ENCODE measurements at places on chromosomes 3 and 15.

- no peaks in the 10 kb centered on the region for H3K27me3 ChIP-seq
- H3K36me3 ChIP-seq, result no peaks in the 10 kb centered on the region
- no peak for DNase-seq
- no peaks in the 10 kb centered on the region for H3K4me1 ChIP-seq
- peak overlapping the region; percentile 5 for H3K27ac ChIP-seq
These were observed 150.7 kb downstream of the TMCO5A start for GRCh38 chr15:38085114-38085513.

DNA sequence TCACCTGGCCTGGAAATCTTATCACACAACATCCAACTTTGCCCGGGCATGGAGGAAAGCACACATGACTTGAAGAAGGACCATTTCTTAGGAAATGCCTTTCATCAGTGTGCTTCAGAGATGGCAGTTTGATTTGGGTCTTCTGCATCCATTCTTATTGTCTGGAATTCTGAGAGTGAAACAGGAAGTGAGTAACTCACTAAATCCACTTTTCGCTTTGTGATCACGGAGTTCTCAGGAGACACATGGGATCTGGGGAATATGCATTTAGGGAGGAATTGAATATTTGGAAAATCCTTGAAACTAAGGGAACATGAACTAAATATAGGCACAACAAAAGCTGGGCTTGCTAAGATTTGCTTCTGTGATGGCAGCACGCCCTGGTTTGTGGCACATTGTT, 212.5 kb upstream of the FEZF2 start:
- no peaks in the 10 kb centered on the region for H3K36me3 ChIP-seq
- H3K4me1 ChIP-seq, result no peaks in the 10 kb centered on the region
- no peaks in the 10 kb centered on the region for H3K27me3 ChIP-seq
- H3K27ac ChIP-seq, result no peak overlapping the region

DNA sequence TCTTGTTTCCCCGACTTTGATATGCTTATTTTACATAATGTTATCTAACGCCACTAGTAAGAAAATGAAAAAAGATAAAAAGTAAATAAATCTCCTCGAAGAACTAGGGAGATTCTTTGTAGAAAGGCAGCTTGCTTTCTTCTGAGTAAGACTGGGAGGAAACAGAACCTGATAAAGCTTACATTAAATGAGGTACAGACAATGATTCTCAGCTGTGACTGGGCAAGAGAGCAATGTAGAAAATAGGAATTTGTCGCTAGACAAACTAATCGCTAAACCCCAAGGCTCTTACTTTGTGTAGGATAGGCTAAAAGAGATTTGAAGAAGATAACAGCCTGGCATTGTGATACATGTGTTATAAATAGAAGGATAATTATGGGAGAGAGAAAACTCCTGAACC, 919.0 kb upstream of the ALCAM start:
- no peak overlapping the region for H3K4me3 ChIP-seq
- H3K27ac ChIP-seq, result no peak overlapping the region
- H3K36me3 ChIP-seq, result no peaks in the 10 kb centered on the region
- DNase-seq, result no peak
- H3K4me1 ChIP-seq, result no peaks in the 10 kb centered on the region
- H3K27me3 ChIP-seq, result no peaks in the 10 kb centered on the region

- no peaks in the 10 kb centered on the region for H3K4me1 ChIP-seq
- no peak overlapping the region for H3K4me3 ChIP-seq
- no peak for DNase-seq
These were observed 85.8 kb downstream of the SNRK start for GRCh38 chr3:43372007-43372740.

GRCh38 chr3:17645074-17645698, 97.2 kb downstream of the TBC1D5 start:
- DNase-seq, result no peak
- H3K4me3 ChIP-seq, result no peak overlapping the region

DNA sequence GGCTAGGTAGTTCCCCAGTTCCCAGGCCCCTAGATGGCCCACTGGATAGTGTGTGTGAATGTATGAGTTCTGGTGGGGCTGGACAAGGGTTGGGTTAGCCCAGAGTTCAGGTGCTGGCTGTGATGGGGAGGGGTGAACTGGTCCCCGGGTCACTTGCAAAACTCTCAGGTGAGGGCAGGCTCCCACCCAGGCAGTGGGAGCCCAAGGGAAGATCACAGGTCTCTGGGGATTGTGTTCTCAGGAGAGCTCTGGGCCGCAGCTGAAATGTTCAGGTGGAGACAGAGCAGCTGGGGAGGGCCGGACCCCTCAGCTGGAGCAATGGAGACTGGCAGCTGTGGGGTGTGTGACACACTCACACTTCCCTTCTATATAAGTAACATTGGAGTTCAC, 12.8 kb upstream of the FAM98B start:
- H3K27ac ChIP-seq, result no peak overlapping the region
- H3K36me3 ChIP-seq, result no peaks in the 10 kb centered on the region
- DNase-seq, result no peak
- no peaks in the 10 kb centered on the region for H3K27me3 ChIP-seq

DNA sequence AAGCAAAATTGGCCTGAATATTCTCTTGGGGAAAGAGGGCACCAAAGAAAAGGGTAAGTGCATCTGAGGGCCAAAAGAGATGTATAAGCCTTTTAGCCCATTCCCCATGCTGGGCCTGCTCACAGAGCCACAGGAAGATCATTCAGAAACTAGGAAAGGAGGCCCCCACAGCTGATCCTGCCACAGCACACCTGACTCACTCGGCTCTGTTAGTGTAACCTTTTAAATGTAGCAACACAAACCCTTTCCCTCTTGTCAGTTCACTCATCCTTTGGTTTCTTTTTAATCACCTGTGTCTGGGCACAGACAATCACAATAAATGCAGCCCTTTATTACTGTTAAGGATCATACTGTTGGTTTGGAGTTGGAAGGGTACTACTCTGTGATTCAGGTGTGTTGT, 69.9 kb downstream of the PDCD6IP start:
- no peaks in the 10 kb centered on the region for H3K4me1 ChIP-seq
- DNase-seq, result no peak
- peaks cover 34% of the 10 kb centered on the region for H3K36me3 ChIP-seq
- no peak overlapping the region for H3K27ac ChIP-seq
- no peak overlapping the region for H3K4me3 ChIP-seq
- H3K27me3 ChIP-seq, result no peaks in the 10 kb centered on the region

- H3K4me3 ChIP-seq, result no peak overlapping the region
- DNase-seq, result no peak
- H3K27me3 ChIP-seq, result no peaks in the 10 kb centered on the region
- H3K4me1 ChIP-seq, result no peaks in the 10 kb centered on the region
- H3K36me3 ChIP-seq, result no peaks in the 10 kb centered on the region
These were observed 110.0 kb upstream of the DLG1 start for GRCh38 chr3:197408177-197408957.

- no peak overlapping the region for H3K4me3 ChIP-seq
- no peak for DNase-seq
- no peaks in the 10 kb centered on the region for H3K36me3 ChIP-seq
- H3K27ac ChIP-seq, result no peak overlapping the region
These were observed 46.4 kb upstream of the RGMA start for GRCh38 chr15:93135459-93135858.

- DNase-seq, result no peak
- no peak overlapping the region for H3K27ac ChIP-seq
- H3K4me3 ChIP-seq, result no peak overlapping the region
- H3K36me3 ChIP-seq, result no peaks in the 10 kb centered on the region
- H3K27me3 ChIP-seq, result no peaks in the 10 kb centered on the region
- H3K4me1 ChIP-seq, result no peaks in the 10 kb centered on the region
These were observed 896.8 kb downstream of the ROBO1 start for GRCh38 chr3:78871048-78871447.

DNA sequence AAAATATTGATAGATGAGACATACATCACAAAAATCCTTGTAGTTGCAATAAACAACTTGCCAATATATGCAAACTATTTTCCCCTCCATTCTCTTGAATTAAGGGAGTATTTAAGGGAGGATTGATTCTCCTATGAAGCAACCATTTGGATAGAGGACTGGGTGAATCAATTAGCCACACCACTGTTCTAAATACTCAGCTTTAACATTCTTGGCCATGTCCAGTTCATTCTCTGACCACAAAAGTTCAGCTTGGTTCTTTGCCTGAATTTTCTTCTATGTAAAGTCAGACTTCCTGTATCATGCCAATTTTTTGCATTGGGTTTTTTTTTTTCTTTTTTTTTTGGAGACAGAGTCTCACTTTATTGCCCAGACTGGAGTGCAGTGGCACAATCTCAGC, 15.8 kb upstream of the SEC11A start:
- no peak overlapping the region for H3K27ac ChIP-seq
- DNase-seq, result no peak
- H3K4me3 ChIP-seq, result no peak overlapping the region

- no peak overlapping the region for H3K4me3 ChIP-seq
- no peak for DNase-seq
- H3K36me3 ChIP-seq, result peaks cover 25% of the 10 kb centered on the region
- peaks cover 8% of the 10 kb centered on the region for H3K4me1 ChIP-seq
- no peak overlapping the region for H3K27ac ChIP-seq
These were observed 37.6 kb downstream of the GMPS start for GRCh38 chr3:155908086-155908485.

- no peaks in the 10 kb centered on the region for H3K36me3 ChIP-seq
- no peak overlapping the region for H3K4me3 ChIP-seq
- DNase-seq, result peak; percentile 64
- H3K27ac ChIP-seq, result peak overlapping the region; percentile 86
These were observed 23.9 kb downstream of the GOLGA6L2 start for GRCh38 chr15:23422946-23423708.

Data from ascending aorta (tissue), 2 donors.